ENCODE measurements at places on chromosomes 11 and 22.

GRCh38 chr22:30926706-30927105, 41.9 kb downstream of the MORC2 start:
- no peak for DNase-seq

GRCh38 chr11:3128356-3129180, 36.5 kb downstream of the OSBPL5 start:
- DNase-seq, result no peak

- no peak for DNase-seq
Observed at GRCh38 chr11:117796872-117797529, at the start of gene DSCAML1. Gene DSCAML1, minus strand, starts transcription at chr11:117797216. Its CDS starts 137 bp downstream, at chr11:117797079.

DNA sequence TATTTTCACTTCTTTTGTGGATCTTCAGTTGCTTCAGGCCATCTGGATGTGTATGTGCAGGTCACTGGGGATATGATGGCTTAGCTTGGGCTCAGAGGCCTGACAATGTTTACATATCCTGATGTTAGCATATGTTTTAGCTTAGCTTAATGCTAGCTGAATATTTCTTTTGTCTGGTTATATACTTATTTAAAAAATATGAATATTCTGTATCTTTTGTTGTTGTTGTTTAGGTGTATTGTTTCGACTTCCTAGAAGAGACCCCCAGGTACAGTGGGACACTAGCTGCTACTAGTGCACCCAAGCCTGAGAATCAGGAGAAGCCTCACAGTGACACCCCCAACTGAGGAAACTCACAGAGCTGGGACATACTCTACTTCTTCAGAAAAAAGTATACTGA, at the start of gene KDM4E:
Gene KDM4E, plus strand, starts transcription at position 301 of the 400 bp plus-strand sequence. CDS start 300 bp downstream, outside the sequence.
- DNase-seq, result no peak

- peak; percentile 16 for DNase-seq
Observed at GRCh38 chr11:35066783-35067423, 72.1 kb upstream of the CD44 start.

- no peak for DNase-seq
Observed at GRCh38 chr22:44202261-44202789, 21.6 kb downstream of the PARVG start.

- DNase-seq, result no peak
Observed at GRCh38 chr11:57097149-57097548, 84.6 kb upstream of the LRRC55 start.

GRCh38 chr11:7383406-7383805, 101.9 kb upstream of the OLFML1 start:
- no peak for DNase-seq

DNA sequence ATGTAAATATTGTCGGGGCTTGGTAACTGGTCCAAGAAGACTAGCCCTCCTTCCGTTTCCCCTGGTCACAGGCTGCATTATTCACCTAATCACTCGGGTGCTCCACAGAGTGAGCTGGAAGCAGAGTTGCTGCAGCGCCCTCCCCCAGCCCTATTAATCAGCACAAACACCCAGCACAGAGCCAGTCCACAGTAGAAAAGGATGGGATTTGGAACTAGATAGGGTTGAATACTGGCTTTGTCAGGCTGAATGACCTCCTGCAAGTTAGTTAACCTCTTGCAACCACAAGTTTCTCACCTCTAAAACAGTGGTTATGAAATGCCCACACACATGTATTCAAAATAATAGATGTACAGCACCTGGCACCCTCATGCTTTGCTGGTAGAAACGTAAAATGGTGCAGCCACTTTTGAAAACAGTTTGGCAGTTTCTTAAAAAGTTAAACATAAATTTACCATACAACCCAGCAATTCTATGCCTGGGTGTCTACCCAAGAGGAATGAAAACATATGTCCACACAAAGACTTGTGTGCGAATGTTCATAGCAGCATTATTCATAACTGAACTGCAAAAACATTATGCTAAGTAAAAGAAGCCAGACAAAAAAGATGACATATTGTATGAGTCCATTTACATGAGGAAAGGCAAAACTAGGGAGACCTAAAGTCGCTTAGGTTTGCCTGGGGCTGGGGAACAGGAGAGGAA, 31.7 kb upstream of the APLP2 start:
- no peak for DNase-seq

DNA sequence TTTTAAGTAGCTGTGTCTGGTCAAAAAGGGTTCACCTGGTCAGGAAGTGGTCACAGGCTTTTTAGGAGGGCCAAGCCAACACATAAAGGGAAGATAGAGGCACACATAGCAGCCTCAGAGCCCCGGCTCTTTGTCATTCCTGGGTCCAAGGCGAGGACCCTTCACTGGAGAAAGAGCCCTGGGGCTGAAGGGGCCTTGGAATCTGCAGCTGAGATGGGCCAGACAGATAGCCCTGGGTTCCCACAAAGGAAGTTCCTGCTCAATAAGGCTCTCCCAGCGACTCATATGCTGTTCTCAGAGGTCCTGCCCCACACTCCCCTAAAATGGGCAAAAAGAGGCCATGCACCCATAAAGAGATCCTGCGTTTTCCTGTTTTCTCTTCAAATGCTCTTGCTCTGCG, 77.7 kb downstream of the LINC01488 start:
- DNase-seq, result no peak

- no peak for DNase-seq
Observed at GRCh38 chr22:41793871-41794270, 6.6 kb upstream of the CCDC134 start.

- DNase-seq, result no peak
Observed at GRCh38 chr11:46475051-46475925, 83.7 kb upstream of the CHRM4 start.

- DNase-seq, result no peak
Observed at GRCh38 chr22:23007823-23008222, 62.5 kb upstream of the GNAZ start.

DNA sequence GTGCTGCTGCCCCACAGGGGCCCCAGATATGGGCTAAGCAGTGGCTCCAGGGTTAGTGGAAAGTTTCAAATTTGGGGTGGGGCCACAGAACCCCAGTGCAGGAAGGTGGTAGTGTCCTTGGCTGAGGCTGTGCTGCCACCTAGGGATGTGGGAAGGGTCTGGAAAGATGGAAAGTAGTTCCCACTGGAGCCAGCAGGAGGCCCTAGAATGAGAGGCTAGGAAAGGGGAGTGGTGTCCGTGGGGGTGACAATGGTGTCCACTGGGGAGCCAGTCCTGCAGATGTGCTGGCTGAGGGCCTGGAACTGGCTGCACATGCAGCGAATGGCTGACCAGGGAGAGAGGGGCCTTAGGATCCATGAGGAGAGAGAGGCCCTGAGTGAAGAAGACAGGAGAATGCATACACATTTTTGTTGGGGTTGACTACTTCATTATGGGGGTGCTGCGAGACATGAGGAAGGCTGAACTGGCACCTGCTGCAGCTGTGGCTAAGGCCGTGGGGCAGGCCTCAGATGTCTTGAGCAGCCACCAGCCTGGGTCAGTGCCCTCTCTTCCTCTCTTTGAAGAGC, 21.1 kb downstream of the RFPL3 start:
- no peak for DNase-seq

- DNase-seq, result no peak
Observed at GRCh38 chr11:105282658-105283057, 143.1 kb upstream of the CARD18 start.

GRCh38 chr22:50342651-50343540, at the start of gene PPP6R2:
Gene PPP6R2, plus strand, starts transcription at chr22:50343327. Its CDS starts 50,582 bp downstream, at chr22:50393909.
- DNase-seq, result peak; percentile 85

GRCh38 chr11:104118105-104118744, 45.7 kb downstream of the PDGFD start:
- no peak for DNase-seq

- no peak for DNase-seq
Observed at GRCh38 chr22:20093418-20094196, 13.6 kb downstream of the DGCR8 start.

Measured in activated CD8-positive, alpha-beta memory T cell treated with anti-CD3 and anti-CD28 coated beads for 4 hours (primary cell).